ENCODE measurements at places on chromosomes 3 and 15. TPM values are rescaled to one million over a fixed set of nuclear protein-coding genes. Genes with fewer than 3 reads are reported as not detected.

DNA sequence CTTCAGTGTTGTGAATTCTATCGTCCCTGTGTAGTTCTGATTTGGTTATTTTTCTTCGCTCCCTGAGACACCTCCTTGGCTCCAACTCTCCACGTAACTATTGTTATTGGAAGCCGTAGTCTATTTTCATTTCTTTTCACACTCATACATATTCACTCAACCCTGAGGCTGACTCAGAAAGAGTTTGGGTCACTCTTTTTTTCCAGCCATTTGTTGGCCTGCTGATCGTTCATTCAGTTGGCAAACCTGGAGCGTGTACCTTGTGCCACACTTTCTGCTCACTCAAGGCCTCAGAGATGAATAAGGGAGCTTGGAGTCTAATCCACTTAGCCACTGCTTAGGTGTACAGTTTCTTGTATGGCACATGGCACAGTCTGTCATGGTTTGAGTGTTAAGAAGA is 22.4 kb downstream of the GYG1 start:
- no peak for DNase-seq

GRCh38 chr15:79990997-79991334 is 20.0 kb upstream of the BCL2A1 start:
- no peak for DNase-seq

GRCh38 chr15:74294010-74294409 is 57.9 kb downstream of the CCDC33 start:
- DNase-seq, result no peak

DNA sequence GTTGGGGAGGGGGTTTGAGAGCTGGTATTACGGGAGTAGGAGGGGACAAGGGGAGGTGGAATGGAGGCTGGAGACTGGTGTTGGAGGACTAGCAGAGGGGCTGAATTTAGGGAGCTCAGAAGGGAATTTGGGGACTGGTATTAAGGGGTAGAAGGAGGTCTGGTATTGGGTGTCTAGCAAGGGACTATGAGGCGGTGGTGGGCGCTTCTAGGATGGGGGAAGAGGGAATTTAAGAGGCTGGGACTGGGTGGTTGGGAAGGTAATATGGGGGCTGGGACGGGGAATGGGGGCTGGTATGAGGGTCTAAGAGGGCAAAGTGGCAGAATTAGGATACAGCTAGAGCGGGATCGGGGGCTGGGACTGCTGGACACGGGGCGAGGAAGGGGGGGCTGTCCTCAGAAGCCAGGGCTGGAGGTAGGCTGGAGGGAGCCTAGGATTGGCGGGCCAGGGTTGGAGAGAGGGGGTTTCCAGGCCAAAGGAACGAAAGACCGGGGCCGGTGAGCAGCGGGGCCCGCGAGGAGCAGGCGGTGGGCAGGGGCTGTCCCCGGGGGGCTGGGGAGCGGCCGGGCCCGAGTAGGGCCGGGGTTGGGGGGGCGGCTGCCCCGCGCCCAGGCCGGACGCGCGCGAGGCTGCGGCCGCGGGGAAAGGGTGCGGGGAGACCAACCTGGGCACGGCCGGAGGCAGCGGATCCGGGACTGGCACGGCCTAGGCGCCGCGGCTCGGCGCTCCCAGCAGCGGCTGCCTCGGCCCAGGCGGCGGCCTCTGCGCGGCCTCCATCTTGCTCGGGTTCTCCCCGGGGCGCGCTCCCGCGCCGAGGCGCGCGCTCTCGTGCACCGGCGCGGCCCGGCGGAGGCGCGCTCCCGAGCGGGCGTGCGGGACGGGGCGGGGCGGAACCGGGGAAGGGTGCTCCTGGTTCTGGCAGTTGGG is at the start of gene LHFPL4:
LHFPL4 (minus strand) TSS at position 802 of the 927 bp plus-strand sequence. CDS start 1,143 bp downstream, outside the sequence.
- DNase-seq, result no peak

DNA sequence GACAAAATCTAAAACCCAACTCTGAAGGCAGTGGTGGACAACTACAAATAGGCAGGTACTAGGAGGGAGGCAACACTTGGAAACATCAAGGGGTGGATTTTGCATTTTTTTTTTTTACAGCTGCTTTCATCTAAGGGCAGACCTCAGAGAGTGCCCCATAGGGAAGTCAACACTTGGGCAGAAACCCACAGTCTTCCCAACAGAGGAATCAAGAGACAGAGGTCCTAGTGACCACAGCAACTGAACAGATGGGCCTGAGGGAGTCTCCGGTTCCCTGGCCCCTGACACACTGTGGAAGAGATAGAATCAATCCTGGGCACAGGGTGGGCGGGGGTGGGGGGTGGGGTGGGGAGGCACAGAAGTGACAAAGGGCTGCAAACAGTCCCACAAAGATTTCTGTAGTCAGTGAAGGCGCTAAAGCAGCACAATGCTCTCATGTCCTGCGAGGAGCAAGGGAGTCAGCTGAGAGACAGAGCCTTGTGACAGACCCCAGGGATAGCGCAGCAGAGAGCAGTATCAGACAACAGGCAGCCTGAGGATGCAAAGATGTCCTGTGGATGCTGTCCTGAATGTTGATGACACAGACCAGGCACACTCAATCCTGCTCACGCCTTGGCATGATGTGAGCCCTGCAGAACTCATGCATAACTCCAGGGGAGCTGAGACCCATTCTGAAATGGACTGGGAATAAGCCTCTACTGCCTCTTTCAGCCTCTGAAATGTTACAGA is 6.9 kb upstream of the RFTN1 start:
- no peak for DNase-seq

GRCh38 chr3:25911525-25912295 is 121.8 kb downstream of the OXSM start:
- DNase-seq, result no peak

PFN2 gene
- total RNA-seq, result 127 TPM

CCDC80 gene
- total RNA-seq, result 1.1 TPM
